ENCODE measurements at places on chromosomes 3 and 15.

DNA sequence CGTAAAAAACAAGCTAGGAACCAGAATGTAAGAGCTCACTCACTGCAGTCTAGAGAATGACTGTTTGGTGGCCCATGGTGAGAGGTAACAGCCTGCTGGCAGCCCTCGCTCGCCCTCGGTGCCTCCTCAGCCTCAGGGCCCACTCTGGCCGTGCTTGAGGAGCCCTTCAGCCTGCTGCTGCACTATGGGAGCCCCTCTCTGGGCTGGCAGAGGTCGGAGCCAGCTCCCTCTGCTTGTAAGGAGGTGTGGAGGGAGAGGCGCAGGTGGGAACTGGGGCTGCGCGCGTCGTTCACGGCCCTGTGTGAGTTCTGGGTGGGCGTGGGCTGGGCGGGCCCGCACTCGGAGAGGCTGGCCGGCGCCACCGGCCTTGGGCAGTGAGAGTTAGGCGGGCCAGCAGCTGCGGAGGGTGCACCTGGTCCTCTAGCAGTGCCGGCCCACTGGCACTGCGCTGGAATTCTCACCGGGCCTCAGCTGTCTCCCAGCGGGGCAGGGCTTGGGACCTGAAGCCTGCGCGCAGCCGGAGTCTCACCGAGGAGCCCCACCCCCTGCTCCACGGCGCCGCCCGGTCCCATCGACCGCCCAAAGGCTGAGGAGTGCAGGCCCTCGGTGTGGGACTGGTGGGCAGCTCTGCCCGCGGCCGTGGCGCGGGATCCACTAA is 420.6 kb downstream of the RBMS3 start:
- no peak for DNase-seq

GRCh38 chr3:151538456-151539393 is 77.9 kb upstream of the IGSF10 start:
- DNase-seq: peak; percentile 98

GRCh38 chr3:58346368-58346767 is 13.7 kb downstream of the PXK start:
- DNase-seq: no peak

- DNase-seq: no peak
These were observed 3.8 kb upstream of the ACAD9 start for GRCh38 chr3:128875556-128876120.

- no peak for DNase-seq
These were observed 256.4 kb downstream of the NR2F2 start for GRCh38 chr15:96586901-96587300.

DNA sequence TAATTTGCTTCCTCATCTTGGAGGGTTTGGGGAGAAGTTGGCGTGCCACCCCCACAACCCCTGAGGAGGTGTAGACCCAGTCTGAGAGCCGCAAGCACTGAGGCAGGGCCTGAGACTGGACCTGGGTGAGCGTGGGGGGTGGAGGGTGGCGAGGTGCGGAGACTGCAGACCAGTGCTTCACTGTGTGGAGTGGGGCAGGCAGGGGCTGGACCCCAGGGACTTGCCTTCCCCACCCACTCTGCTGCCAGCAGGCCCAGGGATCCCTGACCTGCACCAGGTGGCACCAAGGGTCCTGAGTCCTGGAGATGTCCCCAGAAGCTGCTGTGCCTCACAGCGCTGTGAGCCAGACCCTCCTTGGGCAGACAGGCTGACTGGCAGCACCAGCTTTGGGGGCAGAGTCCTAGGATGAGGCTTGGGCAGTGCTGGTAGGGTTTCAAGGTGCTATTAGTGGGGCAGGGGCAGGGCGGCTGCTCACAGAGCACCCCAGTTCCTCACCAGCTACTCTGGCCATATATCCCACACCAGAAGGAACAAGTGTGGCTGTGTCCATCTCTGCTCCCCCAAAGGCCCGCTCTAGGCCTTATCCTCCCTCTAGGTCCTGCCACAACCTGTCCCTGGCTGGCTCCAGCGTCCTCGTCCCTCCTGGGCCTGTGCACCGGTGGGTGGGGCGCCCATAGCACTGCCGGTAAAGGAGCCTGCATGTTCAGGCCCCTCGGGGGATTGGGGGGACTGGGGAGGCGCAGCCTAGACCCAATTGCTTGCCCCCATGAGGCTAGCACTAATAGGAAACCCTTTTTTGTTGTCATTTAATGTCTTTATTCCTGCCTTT is 11.8 kb downstream of the ZBTB47 start:
- no peak for DNase-seq

- no peak for DNase-seq
These were observed 19.3 kb upstream of the ANXA2 start for GRCh38 chr15:60417112-60417511.

DNA sequence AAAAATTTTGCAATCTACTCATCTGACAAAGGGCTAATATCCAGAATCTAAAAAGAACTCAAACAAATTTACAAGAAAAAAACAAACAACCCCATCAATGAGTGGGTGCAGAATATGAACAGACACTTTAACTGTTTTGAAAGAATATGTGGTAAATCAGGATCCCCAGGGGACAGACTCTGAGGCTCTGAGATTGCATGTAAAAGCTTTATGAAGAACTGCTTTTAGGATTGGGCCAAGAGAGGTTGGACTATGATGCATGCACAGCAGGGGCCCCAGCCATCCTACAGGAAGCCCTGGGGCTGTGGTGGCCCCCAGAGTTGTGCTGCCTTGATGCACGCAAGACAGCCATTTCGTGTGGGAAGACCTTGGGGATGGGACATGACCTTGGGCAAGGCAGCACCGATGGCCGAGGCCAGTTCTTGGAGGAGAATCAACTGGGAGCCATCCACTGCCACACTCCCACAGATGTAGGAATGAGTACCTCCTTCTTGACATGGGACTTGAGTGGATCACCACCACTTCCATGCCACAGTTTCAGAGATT is 298.1 kb upstream of the THBS1 start:
- DNase-seq: no peak

DNA sequence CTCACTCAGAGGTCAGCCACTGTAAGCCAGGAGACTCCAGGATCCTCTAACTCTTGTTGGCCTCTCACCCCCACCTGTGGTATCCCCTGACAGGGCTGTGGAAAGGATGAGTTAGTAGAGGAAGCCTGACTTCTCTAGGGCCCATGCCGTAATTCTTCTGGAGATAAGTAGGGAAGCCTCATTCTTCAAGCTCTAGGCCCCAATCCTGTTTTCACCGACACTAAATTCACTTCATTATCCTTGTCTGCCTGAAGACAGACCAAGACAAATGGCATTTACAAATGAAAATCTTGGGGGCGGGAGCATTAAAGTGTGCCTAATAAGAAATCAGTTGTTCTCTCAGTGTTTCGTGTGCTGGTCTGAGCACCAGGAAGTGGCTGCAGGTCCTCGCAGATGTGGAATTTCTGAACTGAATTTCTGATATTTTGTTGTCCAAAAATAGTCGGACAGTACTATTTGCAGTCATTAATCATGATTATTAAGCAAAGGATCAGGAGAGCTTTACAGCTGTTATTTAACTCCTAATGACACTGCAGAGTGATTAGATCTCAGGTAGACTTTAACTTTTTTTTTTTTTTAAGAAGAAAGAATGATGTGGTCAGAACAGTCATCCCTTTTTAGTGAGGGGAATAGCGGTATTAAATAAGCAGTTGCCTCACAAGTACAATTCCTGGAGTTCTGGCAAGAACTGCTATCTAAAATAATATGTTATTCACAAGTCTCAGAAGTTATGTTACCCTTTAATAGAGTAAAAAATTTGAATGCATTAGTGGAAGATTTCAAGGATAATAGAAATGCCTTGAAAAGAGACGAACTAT is 58.4 kb downstream of the RBMS3 start:
- no peak for DNase-seq

GRCh38 chr3:27976933-27977332 is 254.8 kb upstream of the EOMES start:
- DNase-seq: no peak

DNA sequence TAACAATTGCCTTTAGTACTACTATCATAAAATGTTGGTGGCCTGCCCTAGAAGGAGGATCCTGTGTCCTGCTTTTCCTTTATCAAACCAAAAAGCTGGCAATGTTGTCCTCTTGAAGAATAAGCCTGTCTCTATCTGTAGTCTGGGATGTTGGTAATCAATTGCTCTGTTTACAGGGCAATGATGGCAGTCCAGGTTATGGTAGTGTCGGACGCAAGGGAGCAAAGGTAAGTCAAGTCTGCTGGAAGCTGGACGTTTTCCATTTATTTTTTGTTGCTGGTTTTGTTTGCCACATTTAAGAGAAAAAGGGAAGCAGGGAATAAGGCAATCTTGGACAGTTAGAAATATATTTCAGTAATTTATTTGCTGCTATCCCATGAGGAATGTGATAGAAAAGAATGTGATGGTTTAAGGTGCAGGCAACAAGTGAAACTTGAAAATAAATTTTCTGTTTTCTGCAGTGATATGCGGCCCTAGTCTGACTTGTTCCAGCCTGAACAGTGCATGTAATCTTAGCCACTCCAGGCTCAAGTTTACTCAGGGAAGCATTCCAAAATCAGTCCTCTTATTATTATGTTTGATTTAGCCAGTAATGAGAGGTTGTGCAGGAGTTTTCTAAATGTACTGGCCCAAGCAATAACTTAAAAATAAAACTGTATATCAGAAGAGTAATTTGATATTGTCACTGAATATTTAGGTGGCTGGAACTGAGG is 110.3 kb downstream of the COL6A6 start:
- no peak for DNase-seq

GRCh38 chr3:43327582-43327979 is 41.2 kb downstream of the SNRK start:
- DNase-seq: no peak

DNA sequence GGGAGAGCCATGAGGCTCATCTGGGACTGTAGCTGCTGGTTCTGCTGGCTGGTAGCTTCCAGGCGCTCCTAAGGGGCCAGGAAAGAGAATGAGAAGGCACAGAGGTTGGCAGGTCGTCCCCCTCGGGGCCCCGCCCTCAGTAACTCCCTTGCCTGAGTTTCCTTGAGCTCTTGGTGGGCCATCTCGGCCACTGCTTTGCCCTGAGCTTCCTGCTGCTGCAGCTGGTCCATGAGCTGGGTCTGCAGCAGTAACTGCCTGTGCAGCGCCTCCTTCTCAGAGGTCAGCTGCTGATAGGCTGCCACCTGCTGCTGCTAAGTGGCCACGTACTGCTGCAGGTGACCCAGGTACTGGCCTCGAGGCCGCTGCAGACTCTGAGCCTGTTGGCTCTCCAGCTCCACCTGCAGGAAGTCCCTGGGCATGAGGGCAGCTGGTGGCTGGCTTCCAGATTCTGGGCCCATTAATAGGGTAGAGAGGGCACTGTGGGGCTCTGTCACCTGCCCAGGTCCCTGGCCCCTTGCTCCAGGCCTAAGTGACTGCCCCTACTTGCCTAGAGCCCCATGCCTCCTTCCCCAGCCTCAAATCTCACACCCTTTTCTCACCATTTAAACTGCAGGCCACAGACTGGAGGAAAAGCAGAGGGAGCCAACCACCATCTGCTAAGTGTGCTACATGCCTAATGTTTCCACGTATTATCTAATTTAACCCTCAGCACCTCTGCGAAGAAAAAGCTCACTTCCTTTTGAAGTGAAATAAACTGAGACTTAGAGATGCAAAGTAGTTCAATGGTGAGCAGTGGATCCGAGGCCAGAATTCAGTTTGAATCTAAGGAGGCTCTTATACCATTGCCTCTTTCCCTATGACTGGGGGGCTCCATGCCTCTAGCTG is 10.8 kb upstream of the VPS33B start:
- DNase-seq: peak; percentile 37

- DNase-seq: no peak
These were observed 33.2 kb downstream of the HDAC11 start for GRCh38 chr3:13513051-13513912.

DNA sequence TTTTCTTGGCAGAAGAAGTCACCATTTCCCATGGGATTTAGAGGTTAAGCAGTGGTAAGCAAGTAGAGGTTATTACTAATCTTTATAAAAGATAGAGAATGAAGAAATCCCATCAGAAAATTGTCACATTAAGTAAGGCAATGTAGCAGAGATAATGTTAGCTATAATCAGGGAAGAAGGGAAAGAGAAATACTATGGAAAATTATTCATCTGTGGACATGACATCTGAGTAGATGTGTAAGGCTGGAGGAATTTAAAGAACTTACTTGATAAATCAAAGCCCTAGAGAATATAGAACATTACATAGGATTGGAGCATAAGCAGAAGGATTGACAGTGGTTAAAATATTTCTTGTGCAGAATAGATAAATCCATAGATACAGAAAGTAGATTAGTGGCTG is 553.1 kb upstream of the CBLB start:
- no peak for DNase-seq

DNA sequence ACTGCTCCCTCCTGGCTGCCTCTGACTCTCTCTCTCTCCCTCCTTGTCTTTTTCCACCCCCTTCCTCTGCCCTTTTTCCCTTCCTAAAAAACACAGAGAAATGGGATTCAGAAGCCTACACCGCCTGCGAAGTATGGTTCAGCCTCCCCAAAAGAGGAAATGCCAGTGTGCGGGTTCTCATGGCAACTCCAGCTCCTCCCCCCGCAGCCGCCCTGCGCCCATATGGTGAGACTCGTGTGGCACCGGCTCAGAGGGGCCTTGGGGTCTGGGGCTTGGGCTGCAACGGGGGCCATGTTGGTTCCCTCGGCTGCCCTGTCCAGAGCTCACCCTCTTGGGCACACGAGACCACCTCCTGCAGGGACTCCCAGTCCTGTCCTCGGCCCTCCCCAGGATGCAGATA is 23.6 kb upstream of the LINGO1 start:
- DNase-seq: peak; percentile 62

DNA sequence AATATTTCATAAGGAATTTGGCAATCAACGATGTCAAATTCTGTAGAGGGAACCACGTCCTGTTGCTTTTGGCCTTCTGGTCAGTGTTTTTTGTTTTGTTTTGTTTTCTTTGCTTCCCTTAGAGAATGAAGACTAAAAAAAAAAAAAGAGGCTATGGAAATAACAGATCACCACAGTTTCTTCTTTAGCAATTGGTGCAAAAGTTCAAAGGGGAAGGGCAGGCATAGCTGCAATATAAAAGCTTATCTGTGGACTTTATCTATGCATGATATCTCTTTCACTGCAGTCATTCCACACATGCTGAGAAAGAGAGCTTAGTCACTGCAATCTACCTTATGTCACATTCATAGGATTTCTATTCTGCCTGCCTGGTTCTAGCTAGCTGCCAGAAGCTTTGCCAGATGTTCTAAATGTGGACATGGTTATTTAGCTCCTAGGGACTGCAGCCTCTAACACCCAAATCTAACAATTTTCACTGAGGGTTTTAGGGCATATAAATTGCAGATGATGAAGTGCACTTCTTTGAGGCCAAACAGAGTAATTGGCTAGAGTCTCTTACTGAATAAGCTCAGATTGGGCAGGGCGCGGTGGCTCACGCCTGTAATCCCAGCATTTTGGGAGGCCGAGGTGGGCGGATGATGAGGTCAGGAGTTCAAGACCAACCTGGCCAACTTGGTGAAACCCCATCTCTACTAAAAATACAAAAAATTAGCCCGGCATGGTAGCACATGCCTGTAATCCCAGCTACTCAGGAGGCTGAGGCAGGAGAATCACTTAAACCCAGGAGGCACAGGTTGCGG is 637.2 kb downstream of the NTRK3 start:
- no peak for DNase-seq

GRCh38 chr15:60626051-60626450 is 147.1 kb upstream of the ICE2 start:
- no peak for DNase-seq

- DNase-seq: no peak
These were observed 56.9 kb downstream of the CD200R1L start for GRCh38 chr3:112789787-112790186.
